H1 (cell line): ENCODE measurements at places on chromosomes 3 and 15. TPM values are rescaled to one million over a fixed set of nuclear protein-coding genes. Genes with fewer than 3 reads are reported as not detected.

DNA sequence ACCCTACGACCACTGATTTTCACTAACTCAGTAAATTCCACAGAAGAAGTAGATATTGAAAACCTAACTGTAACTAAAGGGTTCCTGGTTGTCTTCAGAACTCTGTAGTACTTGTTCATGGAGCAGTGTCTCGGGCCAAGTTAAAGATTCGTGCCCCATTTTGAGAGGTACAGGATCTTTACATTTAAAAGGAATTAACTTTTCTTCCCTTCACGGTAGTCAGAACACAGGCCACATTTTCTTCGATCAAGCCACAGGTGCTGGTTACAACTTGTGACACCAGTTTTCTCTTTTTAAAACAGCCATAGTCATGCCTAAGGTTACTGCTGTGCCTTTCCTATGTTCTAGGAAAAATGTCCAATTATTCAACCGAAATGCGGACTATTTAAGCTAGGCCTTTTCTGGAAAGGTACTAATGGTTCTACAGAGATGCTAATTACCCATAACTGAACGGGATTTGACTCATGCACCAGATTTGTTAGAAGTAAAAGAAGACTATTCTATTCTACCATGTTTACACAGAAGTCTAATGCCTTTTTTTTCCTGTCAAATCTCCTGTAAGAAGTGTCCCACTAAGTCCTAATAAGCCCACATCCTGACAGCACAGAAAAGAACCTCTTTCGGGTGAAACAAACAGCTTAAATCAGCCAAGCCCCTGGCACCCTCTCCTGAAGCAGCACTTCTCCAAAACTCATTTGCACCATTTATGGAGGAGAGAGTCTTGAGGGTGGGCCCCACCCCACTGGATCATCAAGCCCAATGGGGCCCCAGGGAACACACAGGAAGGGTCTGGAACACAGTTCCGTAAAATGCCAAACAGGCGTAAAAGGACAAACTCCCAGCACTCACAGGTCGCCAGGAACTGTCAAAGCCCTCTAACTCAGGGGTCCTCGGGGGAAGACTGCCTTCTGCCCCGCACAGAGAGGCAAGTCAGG lies 1.9 kb downstream of the LRIG1 start:
- H3K27ac ChIP-seq = no peak overlapping the region
- H3K4me3 ChIP-seq = peak overlapping the region; percentile 96
- no peaks in the 10 kb centered on the region for H3K27me3 ChIP-seq

GRCh38 chr3:120420928-120421551 lies 29.8 kb downstream of the FSTL1 start:
- peaks cover 9% of the 10 kb centered on the region for H3K4me1 ChIP-seq
- no peaks in the 10 kb centered on the region for H3K27me3 ChIP-seq

GRCh38 chr15:78168608-78169007 lies 19.4 kb downstream of the IDH3A start:
- no peaks in the 10 kb centered on the region for H3K4me1 ChIP-seq
- H3K36me3 ChIP-seq = peaks cover 3% of the 10 kb centered on the region
- H3K27ac ChIP-seq = no peak overlapping the region

GRCh38 chr3:49779358-49780079 lies 6.8 kb downstream of the IP6K1 start:
- no peak overlapping the region for H3K27ac ChIP-seq
- DNase-seq = no peak
- H3K27me3 ChIP-seq = no peaks in the 10 kb centered on the region
- no peaks in the 10 kb centered on the region for H3K4me1 ChIP-seq

- no peak overlapping the region for H3K27ac ChIP-seq
- no peaks in the 10 kb centered on the region for H3K36me3 ChIP-seq
- no peaks in the 10 kb centered on the region for H3K27me3 ChIP-seq
- H3K4me1 ChIP-seq = no peaks in the 10 kb centered on the region
These were observed 20.1 kb upstream of the GSK3B start for GRCh38 chr3:120114376-120114775.

GRCh38 chr3:133384331-133385027 lies 15.4 kb upstream of the BFSP2 start:
- no peak overlapping the region for H3K27ac ChIP-seq
- no peak overlapping the region for H3K4me3 ChIP-seq
- no peaks in the 10 kb centered on the region for H3K36me3 ChIP-seq
- H3K4me1 ChIP-seq = no peaks in the 10 kb centered on the region; the same call in 1 of the 2 replicates
- H3K27me3 ChIP-seq = no peaks in the 10 kb centered on the region

GRCh38 chr3:84108442-84108971 lies 850.3 kb upstream of the CADM2 start:
- no peak overlapping the region for H3K27ac ChIP-seq
- 0 out of 2 replicates have a peak, but pooled peaks cover 2% of the 10 kb centered on the region for H3K4me1 ChIP-seq
- H3K36me3 ChIP-seq = no peaks in the 10 kb centered on the region
- DNase-seq = no peak
- H3K4me3 ChIP-seq = no peak overlapping the region

DNA sequence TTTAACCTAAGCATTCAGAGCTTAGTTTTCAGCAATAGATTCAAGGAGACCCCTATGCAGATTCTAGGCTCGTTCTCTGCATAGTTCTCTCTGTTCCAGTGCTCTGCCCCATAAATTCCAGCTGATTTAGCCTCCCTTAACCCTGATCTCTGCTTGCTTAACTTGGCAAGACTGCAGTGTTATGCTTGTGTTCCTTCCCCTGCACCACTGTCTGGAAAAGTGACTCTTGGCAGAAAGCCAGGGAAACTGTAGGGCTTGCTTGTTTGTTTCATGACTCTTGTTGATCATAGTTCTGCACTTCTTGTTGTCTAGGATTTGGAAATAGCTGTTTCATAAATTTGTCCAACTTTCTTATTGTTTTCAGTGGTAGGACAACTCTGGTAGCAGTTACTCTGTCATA lies 40.1 kb downstream of the ANAPC13 start:
- DNase-seq = no peak
- no peak overlapping the region for H3K27ac ChIP-seq
- no peaks in the 10 kb centered on the region for H3K36me3 ChIP-seq
- no peaks in the 10 kb centered on the region for H3K27me3 ChIP-seq

DNA sequence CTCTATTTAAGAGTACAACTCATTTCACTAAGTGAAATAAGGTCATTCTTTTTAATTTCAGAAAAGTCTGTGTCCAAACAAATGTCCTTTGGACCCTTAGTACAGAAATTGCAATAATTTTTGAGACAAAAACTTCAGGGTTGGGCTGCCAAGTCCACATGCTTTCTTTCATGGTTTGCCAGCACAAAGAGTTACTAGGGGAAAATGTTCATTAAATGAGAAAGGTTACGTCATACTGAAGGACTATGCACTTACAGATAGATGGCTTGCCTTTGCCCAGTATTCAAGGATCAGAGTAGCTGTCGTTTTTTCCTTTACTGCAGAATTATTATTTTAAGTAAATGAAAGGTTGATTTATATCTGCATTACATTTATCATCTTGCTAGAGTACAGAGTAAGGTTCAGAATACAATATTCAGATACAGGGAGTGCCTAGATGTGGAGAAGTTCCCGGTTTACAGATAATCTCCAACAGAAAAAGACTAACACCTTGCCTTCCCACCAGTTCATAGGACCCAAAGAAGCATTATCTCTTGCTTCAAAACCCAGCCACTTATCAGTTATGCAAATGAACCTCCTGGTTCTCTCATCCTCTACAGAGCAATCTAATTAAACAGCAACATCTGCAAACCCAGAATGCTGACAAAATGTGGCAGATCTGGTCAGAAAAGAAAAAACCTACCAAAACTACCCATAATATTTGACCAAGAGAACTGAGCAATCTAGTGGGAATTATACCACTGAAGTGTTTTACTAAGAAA lies 179.3 kb downstream of the FRMD5 start:
- H3K36me3 ChIP-seq = no peaks in the 10 kb centered on the region
- DNase-seq = no peak
- no peaks in the 10 kb centered on the region for H3K4me1 ChIP-seq

DNA sequence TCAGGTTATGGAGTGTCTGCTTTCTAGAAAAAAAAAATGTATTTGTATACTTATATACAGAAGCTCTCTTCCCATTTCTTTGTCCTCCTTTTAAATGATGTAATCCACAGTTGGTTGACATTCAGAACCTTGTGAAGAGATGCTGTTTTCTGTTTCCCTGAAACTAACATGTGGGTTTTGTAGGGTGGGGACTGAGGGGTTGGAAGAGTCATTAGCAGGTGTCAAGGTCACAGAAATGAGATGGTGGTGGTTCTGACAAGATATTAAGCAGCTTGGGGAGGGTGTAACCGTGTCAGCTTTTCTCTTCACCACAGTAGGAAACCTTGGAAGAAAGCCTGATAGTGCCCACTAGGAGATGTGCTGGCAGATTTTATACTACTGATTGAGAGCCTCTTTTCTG lies 2.4 kb downstream of the RASA2 start:
- no peak for DNase-seq
- no peak overlapping the region for H3K4me3 ChIP-seq
- H3K27me3 ChIP-seq = no peaks in the 10 kb centered on the region
- no peak overlapping the region for H3K27ac ChIP-seq
- H3K4me1 ChIP-seq = peaks cover 12% of the 10 kb centered on the region; the same call in 1 of the 2 replicates

- H3K36me3 ChIP-seq = no peaks in the 10 kb centered on the region
- no peaks in the 10 kb centered on the region for H3K27me3 ChIP-seq
- no peak overlapping the region for H3K27ac ChIP-seq
- no peak for DNase-seq
- no peak overlapping the region for H3K4me3 ChIP-seq
These were observed 73.2 kb downstream of the CD47 start for GRCh38 chr3:108017587-108017986.

- no peak for DNase-seq
- no peaks in the 10 kb centered on the region for H3K36me3 ChIP-seq
- no peak overlapping the region for H3K4me3 ChIP-seq
- H3K4me1 ChIP-seq = no peaks in the 10 kb centered on the region
- no peaks in the 10 kb centered on the region for H3K27me3 ChIP-seq
These were observed 155.8 kb downstream of the EPHA6 start for GRCh38 chr3:96970211-96970610.

DNA sequence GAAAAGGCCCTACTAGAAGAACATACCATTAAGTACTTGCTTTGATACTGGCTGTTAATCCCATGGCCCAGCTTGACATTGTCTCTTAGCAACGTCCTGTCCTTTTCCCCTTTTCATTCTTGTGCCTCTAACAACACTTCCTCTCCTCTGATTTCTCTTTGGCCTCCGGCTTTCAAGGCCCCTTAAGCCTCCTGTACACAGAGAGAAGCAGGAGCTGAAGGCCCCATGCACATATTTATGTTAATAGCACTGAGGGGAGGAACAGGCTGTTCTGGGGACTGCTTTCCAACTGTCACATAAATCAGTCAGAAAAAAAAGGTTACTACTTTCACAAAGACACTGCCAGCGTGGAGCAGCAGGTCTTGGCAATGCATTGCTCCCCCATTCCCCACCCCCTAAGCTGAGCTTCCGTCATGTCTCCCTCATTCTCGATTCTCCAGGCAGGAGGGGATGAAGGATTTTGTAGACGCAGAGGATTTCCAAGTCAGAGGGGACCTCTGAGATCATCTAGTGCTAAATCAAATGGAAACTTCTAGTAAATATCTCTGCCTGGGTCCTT lies 257.4 kb upstream of the ADAMTS9 start:
- peak overlapping the region; percentile 46; the same call in 1 of the 2 replicates for H3K27ac ChIP-seq
- no peaks in the 10 kb centered on the region for H3K4me1 ChIP-seq
- H3K27me3 ChIP-seq = no peaks in the 10 kb centered on the region
- DNase-seq = peak; percentile 46
- no peaks in the 10 kb centered on the region for H3K36me3 ChIP-seq

- peaks cover 9% of the 10 kb centered on the region for H3K4me1 ChIP-seq
- H3K27ac ChIP-seq = no peak overlapping the region
- H3K27me3 ChIP-seq = no peaks in the 10 kb centered on the region
- DNase-seq = no peak
These were observed 24.4 kb downstream of the RLBP1 start for GRCh38 chr15:89196994-89197393.

DNA sequence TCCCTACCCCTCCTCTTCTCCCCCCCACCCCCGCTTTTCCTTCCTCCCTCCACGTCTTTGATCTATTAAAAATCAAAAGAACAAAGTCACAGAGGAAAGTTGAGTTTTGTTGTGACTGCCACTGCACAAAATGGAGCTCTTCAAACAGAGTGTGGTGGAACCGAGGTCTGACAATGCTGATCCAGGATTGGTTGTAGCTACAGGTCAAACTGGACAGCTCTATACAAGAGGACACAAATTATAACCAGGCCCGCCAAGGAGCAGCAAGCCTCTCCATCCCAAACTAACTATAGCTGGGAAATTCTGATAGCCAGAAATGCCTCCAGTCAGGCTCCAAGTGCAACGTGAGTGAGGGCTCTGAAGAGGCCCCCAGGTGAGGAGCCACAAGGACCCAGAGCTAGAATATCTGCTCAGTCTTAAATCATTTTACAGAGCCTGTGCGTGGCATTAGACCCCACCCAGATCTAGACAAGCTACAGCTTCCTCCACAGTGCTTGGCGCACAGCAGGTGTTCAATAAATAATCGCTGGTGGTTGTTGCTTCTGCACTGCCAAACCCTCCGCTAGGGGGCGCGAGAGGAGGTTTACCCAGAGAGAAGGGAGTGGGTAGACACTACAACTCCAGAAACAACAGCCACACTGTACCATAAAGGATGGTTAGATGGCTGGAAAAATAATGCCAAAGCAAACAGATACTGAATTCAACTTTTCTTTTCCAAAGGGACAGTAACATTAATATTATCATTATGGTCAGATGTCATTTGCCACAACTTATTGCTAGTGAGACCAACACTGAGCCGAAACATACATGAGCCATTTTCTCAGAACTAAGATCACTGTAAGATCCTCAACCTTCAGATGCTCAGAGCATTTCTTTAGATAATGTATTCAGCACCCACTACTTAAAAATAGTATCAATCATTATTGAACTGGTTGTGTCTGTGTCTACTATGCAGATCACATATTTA lies 44.6 kb downstream of the ZIC4 start:
- no peaks in the 10 kb centered on the region for H3K36me3 ChIP-seq
- peaks cover 75% of the 10 kb centered on the region for H3K27me3 ChIP-seq
- peak overlapping the region; percentile 48 for H3K4me3 ChIP-seq
- H3K4me1 ChIP-seq = peaks cover 10% of the 10 kb centered on the region
- no peak overlapping the region for H3K27ac ChIP-seq
- no peak for DNase-seq

GRCh38 chr3:38468765-38469164 lies 15.1 kb downstream of the ACVR2B start:
- H3K36me3 ChIP-seq = no peaks in the 10 kb centered on the region
- H3K27ac ChIP-seq = no peak overlapping the region
- no peak overlapping the region for H3K4me3 ChIP-seq
- no peaks in the 10 kb centered on the region; the same call in 1 of the 2 replicates for H3K4me1 ChIP-seq
- H3K27me3 ChIP-seq = no peaks in the 10 kb centered on the region

CHRNA7 gene
- total RNA-seq = 7.5 and 9.1 TPM in 2 replicates

SUSD5 gene
- 3.3 and 3.9 TPM in 2 replicates for total RNA-seq

HTR3C gene
- not detected in 2 replicates for total RNA-seq

NOX5 gene
- not detected in 2 replicates for total RNA-seq

C3orf85 gene
- total RNA-seq = not detected in 2 replicates

CCDC33 gene
- total RNA-seq = 1.0 and 2.0 TPM in 2 replicates

TRIM42 gene
- total RNA-seq = not detected in 2 replicates

OGG1 gene
- total RNA-seq = 29.6 and 31.2 TPM in 2 replicates

TMEM89 gene
- not detected in 2 replicates for total RNA-seq

CHCHD6 gene
- 36.3 and 37.6 TPM in 2 replicates for total RNA-seq

STRIT1 gene
- total RNA-seq = 0.38 and 0.47 TPM in 2 replicates

CTXN2 gene
- total RNA-seq = not detected in 2 replicates
